ENCODE measurements at places on chromosomes 3 and 15.
A peak's percentile ranks its signal among the peaks of the same experiment; 100 is the strongest.

DNA sequence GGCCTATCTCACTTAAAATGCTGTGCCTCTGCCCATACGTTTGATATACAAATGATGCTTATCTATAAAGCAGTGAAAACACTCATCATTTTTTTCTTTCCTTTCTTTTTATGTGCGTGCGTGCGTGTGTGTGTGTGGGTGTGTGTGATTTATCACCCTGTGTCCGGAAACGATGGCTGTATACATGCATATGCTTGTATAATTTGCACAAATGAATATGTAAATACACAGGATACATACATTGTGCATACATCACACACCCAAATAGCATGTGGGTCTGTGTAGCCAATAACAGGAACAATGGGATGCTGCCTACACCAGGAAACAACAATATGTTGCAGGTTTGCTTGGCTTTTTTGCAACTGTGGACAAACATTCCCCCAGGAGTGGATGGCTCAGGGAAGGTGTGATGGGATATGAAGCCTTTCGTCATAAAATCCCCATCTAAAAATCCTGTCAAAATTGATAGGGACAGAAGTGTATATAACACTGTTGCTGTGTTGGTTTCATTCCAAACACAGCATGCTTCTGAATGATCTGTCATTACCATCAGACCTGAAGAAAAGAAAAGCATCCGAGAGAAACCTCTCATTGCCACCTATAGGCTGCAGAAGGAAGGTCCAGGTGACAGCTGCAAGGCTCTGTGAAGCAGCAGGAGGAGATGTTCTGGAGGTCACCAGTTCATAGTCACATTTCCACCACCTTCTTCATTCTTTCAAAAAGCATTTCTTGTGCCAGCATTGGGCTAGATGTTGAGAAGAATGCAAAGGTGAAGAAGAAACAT is 503.9 kb upstream of the NR2F2 start:
- DNase-seq: no peak

DNA sequence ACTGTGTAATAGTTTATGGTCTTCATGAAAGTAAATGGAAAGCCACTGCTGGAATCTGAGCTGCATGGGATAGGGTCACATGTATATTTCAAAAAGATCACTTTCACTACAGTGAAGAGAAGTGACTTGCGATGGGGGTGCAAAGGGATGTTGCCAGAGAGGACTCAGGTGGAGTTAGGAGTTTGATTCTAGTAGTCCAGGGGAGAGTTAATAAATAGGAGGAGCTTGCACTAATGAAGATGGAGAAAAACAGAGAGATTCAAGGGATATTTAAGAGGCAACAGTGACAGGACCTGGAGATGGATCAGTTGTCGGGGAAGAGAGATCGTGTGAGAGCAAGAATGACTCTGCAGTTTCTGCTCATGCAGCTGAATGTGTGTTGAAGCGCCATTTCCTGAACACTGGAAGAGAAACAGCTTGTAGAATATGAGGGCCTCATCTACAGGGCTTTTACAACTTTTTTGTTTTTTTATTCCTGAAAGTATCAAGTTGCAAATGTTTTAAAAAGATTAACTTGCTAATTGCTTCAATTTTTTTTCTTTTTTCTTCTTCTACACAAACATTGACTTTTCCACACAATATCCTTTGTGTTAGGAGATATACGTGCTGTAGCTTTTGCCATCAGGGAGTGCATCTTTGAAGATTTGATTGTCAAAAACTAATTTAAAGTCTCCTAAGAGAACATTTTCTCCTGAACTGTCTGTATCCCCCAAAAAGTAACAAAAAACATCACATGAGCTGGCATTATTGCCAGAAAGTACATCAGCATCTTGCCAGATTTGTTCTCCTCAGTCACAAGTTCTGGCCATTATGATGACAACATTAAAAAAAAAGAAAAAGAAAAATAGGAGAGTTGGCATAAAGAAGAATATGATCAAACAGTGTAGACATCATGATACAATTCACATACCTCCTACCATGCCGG is 37.5 kb downstream of the SETMAR start:
- DNase-seq: no peak

DNA sequence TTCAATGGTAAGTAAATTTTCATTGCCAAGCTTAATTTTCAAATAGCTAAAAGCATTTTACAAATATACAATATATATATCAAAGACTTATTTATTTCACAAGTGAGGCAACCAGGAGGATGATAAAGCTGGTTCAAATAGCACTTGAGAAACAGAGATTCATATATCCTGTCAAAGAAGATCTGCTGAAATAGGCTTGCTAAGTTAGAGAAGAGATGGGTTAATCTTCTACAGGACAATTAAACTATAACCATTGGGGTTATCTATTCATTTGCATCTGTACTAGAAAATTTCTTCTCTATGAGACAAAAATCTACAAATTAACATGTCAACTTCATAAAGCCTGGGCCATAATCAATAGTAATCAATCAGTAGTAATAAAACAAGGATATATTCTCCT is 637.7 kb upstream of the UBE2E2 start:
- no peak for DNase-seq

DNA sequence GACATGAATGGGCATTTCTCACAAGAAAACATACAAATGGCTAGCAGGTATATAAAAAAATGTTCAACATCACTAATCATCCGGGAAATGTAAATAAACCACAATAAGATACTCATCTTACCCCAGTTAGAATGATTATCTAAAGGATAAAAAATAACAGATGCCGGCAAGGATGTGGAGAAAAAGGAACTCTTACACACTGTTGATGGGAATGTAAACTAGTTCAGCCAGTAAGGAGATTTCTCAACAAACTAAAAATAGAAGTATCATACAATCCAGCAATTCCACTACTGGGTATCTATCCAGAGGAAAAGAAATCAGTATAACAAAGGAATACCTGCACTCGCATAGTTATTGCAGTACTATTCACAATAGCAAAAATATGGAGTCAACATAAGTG is 124.2 kb downstream of the SATB1 start:
- no peak for DNase-seq

GRCh38 chr3:78703944-78704343 is 1063.9 kb downstream of the ROBO1 start:
- no peak for DNase-seq

GRCh38 chr3:107524841-107525643 is 2.3 kb downstream of the BBX start:
- peak; percentile 77 for DNase-seq

DNA sequence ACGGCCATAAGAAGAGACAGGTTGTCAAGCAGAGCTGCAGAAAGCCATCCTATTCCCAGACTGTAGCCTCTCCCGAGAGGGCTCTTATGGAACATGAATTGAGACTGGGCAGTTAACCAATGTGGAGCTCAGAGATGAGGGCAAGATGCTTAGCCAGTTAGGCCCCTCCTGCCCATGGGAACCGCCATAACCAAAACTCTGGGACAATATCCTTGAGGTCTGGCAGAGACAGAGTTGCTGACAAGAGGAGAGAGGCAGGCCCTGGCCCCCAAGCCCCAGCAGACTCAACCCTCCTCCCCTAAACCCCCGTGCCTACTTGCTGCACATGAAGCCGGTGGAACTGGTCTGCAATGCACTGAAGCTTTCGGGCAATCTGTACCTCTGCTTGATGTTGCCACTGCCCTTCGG is 4.8 kb downstream of the BMF start:
- no peak for DNase-seq

GRCh38 chr15:88580532-88580931 is 34.1 kb upstream of the DET1 start:
- DNase-seq: no peak

DNA sequence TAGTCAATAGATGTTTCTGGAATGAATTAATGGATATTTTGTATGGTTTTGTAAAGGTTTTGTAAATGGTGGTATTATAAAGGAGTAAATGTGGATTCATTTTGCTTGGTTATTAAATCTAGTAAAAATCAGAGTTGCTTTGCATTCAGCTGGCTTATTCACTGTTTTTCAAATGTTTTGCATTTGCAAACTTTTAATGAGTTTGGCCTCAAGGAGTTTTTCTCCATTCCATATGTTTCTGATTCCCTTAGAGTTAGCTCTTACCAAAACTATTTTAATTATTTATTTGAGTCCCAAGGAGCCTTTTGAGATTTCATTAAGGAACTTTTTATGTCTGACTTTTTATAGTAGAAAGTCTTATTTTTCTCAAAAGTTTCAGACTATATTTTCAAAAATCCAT is 992.2 kb downstream of the DIPK2A start:
- DNase-seq: no peak

DNA sequence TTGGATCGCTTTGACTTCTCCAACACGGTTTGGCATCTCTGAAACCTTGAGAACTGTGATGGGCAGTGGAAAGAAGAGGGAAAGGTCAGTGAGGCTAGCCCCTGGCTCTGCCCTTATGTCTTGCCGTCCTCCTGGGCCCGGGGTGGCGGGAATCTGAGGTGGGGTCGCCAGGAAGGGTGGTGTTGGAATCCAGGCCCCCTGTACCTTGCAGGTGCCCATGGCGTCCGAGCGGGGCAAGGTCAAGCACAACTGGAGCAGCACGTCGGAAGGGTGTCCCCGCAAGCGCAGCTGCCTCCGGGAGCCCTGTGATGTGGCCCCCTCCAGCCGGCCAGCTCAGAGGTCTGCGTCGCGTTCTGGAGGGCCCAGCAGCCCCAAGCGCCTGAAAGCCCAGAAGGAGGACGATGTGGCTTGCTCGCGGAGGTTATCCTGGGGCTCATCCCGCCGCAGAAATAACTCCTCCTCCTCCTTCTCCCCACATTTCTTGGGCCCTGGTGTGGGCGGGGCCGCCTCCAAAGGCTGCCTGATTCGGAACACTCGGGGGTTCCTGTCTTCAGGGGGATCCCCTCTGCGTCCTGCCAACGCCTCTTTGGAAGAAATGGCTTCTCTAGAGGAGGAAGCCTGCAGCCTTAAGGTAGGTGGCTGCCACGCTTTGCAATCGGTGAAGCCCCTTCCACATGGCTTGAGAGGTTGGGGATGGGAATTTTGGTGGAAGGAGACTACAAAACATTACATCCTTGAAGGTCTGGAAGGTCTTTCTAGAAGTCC is 907 bp downstream of the TATDN2 start:
- peak; percentile 77 for DNase-seq

GRCh38 chr3:118810499-118811035 is 224.1 kb downstream of the IGSF11 start:
- no peak for DNase-seq

- DNase-seq: no peak
Measured at GRCh38 chr15:91271565-91272153, 171.6 kb downstream of the SV2B start.

- peak; percentile 86 for DNase-seq
Measured at GRCh38 chr3:195106418-195106906, 164.5 kb downstream of the XXYLT1 start.

DNA sequence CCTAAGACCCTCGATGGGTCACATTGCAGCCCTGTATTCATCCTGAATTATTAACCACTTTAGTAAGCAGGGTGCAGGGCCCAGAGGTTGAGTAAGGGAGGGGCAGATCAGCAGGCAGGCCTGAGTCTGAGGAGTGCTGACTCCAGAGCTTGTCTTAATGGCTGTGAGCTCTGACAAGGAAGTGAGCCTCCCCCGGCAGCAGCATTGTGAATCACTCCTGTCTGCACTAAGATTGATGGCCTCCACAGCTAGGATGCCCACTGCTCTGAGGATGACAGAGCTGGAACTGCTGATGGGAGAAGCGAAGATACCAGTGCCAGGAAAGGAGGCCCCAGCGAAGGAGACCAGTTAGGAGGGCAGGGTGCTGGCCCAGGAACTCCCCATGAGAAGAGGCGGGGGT is 46.5 kb upstream of the CCDC174 start:
- no peak for DNase-seq

DNA sequence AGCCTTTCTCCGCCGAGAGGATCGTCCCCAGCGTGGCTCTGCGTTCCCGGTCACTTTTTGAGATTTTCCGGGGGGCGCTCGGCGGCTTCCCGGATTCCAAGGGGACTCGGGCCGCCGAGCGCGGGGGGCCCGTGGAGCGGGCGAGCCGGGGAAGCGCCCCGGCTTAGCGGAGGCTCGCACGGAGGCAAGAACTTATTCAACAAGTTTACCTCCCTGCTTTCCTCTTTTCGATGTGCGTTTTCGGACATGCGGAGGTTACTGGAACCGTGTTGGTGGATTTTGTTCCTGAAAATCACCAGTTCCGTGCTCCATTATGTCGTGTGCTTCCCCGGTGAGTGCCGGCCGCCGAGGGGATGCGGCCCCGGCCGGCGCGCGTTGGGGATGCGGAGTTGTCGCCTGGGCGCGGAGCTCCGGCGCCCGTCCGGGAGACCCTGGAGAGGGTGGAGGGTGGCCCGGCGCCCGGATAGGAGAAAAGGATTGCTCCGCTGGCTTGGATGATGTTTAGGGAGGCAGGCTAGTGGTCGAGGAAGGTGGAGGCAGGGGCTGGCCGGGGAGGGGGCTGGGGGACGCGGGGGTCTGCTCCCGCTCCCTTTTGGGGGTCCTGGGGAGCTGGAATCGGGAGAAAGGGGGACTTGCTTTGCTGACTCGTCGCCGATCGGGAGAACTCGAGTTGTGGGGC is 810 bp downstream of the PTPRG start:
- no peak for DNase-seq

DNA sequence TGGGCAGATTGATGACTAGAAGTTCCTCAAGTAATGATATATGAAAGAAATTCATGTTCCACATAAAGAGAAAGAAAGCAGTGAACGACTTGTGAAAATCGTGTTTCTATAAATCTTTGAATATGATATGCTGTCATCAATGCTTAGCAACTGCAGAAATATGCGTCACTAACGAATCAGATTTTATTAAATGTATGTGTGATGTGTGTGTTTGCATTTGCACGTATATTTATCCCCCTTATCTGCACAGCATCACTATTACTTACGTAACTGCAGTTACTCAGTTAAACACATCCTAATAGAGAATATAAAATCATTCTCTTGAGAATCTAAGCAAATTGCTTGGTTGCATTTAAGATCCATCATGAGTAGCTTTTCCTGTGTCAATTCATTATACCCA is 468.6 kb downstream of the FGF12 start:
- no peak for DNase-seq

GRCh38 chr3:38404286-38404685 is 49.4 kb upstream of the ACVR2B start:
- DNase-seq: peak; percentile 86

- no peak for DNase-seq
Measured at GRCh38 chr3:65052101-65052500, 364.3 kb upstream of the ADAMTS9 start.

DNA sequence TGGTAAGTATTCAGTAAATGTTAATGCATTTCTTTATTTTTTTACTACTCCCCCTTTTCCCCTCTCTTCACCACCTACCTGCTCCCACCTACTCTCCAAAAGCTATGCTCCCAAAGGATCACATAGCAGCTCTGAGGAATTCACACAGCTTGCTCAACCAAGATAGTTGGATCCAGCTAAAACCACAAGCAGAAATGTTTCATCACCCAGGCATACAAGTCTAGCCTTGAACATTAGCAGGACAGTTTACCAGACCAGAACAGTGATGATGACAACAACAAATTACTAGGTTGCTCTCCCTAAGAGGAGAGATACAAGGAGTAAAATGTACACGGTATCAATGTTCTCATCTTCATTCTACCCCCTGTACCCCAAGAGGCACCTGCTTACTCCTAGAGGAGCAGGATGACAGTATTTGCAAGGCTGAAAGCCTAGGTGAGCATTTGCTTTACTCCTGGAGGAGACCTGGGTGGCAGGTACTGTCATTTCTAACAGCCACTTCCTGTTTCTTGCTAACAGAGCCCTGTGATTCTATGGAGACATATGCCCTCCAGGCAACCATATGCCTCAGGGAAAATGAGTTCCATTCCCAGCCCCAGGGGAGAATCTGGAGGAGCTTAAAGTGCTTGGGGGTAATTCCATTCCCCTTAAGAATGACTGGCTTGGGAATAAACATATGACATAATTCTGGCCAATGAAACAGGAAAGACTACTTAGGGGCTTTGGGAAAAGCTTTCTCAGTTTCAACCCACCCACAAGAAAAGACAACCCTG is 237.5 kb downstream of the NTRK3 start:
- no peak for DNase-seq
